ENCODE measurements at places on chromosomes 7 and 10.

- no peak for DNase-seq
Measured at GRCh38 chr7:44977959-44978335, 868 bp downstream of the MYO1G start.

DNA sequence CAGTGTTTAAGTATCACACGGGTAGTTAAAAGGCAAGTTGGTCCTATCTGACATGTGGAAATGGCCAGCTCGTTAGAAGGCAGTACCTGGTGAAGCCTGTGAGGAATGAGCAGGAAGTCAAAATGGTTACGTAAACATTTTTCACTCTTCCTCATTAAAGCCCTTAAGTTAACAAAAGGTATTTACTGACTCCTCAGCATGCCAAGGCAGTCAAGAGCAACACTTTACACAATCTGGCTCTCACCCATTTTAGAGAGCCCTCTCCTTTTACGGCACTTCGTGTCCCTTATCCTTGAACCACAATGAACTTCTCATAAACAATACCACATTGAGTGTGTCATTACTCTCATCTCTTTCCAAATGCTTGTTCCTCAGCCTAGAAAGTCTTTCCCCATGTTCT, 11.0 kb upstream of the RSBN1L start:
- DNase-seq: no peak

DNA sequence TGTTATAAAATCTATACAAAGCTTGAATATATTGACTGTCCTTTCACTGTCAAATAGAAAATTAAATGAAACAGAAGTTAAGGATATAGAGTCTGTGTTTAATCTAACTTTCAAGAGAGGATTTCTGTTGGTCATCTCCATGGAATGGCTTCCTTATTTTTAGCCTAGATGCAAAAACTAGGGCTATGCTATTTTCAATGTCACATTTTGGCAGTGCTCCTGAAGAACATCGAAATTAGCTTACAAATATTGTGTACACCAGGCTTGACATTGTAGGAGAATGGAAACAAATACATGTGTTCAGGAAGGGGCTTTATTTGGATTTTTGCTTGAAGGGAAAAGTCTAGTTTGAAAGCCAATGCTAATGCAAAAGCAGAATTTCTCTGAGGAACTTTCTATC, 295.4 kb downstream of the CDK14 start:
- no peak for DNase-seq

- no peak for DNase-seq
Measured at GRCh38 chr10:43196131-43196980, 58.1 kb downstream of the CSGALNACT2 start.

- DNase-seq: no peak
Measured at GRCh38 chr7:123609883-123610239, 8.2 kb downstream of the ASB15 start.

- DNase-seq: no peak
Measured at GRCh38 chr10:131323880-131324279, 12.4 kb upstream of the TCERG1L start.

GRCh38 chr7:127896659-127897058, 134.6 kb downstream of the LRRC4 start:
- DNase-seq: no peak

- DNase-seq: no peak
Measured at GRCh38 chr10:132589681-132590080, 52.1 kb downstream of the INPP5A start.

DNA sequence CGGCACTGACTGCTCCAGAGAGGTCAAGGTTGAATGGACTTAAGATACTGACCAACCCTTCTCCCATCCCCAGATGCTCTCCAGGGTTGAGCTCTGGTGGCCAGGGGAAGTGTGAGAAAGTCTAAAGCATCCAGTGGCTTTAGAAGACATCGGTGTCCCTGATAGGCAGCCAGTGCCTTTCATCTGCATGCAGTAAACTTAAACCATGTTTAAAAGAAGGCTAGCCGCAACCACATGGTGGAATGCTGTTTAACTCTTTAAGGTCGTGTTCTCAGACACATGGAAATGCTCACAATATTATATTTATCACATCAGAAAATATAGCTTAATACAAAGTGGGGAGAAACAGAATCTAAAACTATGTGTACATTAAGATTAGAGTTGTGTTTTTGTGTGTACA, 137.0 kb downstream of the CNNM2 start:
- DNase-seq: no peak

DNA sequence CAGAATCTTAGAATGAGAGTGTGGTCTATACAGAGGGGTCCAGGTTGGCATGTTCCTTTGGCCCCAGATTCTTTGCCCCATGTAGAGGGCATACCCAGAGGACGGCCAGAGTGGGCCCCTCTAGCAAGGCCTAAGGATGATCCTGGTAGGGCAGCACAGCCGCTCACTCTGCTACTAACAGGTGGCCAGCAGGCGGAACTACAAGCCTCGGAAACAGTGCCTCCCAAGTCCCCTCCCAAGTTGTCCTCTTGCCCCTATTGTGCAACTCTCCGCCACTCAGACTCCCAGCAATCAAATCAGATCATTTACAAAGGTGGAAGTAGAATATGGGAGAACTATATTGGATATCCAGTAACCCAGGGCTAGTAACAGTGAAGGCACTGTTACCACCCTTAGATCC, 107.4 kb downstream of the STRA8 start:
- DNase-seq: no peak

GRCh38 chr10:70222340-70222794, 10.9 kb downstream of the PPA1 start:
- peak; percentile 29 for DNase-seq
